ENCODE measurements at places on chromosomes 2 and 18.

DNA sequence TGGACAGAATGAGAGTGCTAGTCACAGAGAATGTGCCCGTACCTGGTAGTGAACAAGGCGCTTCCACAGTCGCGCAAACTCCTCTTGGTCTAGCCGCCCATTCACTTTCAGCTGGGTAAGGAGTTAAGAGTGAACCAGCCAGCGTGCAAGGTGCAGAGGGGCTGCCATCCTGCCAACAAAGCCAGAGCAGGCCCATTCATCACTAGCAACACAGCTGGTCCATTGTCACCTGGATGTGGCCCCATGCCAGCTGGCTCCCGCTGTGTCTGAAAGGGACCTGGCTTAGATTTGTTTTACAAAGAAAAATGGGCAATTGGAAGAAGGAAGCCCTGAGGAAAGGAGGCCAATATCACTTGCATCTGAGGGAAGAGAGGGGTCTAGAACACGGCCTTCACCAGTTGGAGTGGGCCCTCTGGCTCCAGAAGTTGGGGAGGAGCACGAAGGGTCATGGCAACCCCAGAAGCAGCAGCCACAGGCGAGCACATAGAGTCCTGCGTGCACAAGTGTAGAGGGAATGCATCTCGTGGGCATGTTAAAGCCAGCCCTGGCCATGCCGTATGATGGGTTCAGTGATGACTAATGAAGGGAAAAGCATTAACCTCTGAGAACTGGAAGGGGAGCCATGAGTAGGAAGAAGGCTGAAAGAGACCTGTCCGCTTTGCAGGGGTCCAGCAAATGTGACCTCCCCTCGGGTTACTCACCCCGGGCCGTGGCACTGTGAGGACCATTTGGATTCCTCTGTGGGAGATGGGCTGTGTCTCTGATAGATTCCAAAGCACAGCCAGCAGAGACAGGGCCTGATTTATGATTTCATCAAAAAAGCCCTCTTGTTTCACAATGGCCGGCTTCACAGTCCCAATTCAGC is 70.6 kb downstream of the CAPN13 start:
- DNase-seq = no peak

GRCh38 chr2:141301551-141301950 is 829.3 kb downstream of the LRP1B start:
- DNase-seq = no peak

DNA sequence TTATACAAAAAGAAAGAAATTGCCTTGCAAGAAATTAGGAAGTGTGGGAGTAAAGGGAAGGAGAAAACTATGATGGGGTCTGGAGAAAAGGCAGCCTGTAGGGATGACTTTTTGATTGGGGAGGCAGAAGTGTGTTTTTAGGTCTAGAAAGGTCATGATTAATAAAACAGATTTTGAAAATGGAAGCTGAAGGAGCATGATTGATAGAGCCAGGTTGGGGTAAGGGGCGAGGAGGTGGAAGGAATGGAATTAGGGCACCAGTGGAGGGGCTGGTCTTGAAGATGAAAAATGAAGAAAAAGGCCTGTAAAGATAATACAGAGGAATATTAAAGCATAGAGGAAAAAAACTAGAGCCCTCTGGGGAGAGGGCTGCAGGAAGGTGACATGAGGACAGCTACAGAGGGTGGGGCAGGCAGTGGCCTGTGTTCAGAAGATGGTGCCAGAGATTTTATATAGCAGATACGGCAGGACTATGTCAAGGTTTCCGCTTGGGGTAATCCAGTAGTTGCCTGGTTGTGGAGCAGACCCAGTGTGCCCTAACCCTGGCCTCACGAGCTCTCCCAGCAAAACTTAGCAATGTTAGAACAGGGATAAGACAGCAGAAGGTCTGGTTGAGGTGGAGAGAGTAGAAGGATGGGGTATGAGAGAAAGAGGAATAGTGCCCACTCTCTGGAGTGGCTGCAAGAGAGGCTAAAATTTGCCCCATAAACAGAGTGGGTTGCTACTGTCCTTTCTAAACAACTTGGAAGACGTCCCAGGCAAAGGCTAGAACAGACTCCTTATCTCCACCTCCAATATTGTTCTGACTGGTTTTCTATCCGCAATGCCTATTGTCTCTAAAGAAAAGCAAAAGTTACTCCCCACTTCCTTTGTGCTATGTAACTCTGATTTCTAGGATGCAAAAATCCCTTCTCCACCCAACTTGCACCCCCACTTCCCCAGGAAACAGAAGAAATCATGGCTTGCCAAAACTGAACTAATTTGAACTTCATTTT is 287.3 kb downstream of the AGPS start:
- no peak for DNase-seq

GRCh38 chr18:48006415-48007175 is 76.1 kb upstream of the SMAD2 start:
- no peak for DNase-seq

GRCh38 chr2:74619651-74620297 is 28.4 kb downstream of the M1AP start:
- no peak for DNase-seq

GRCh38 chr2:191629976-191630712 is 47.8 kb upstream of the NABP1 start:
- DNase-seq = no peak

- no peak for DNase-seq
Measured at GRCh38 chr2:173229086-173229485, 125.6 kb upstream of the CDCA7 start.

DNA sequence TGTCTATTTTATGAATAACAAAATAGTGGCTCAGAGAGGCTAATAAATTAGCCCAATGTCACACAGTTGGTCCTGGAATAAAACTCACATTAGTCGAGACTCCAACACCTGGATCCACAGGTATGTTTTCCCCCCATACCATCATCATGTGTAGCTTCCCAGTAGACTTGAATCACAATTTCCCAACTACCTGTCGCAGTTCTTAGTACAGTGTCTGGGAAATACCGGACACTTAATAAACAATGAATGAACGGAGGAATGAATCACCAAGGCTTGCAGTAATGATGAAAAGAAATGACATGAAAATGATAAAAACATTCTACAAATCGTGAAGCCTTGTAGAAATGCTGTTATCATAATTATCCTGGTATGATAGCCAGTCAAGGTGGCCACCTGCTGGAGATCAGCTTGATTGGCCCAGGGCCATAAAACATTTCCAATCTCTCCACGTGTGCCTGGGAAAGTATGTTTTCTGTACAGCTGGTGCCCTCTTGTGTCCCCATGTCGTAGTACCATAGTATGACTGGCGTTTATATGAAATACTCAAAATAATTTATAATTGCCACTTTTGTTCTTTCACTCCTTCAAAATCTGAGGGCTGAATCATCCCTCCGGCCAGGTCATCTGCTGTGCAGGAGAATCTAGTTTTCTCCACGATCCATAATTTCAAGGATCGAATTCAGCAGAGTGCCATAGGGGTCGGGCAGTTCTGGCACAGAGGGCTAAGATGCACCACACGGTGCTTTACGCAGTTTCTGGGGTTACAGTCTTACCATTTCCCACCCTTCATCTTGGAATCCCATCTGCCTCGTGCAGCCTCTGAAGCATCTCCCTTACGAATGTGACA is 95.4 kb downstream of the LAMA1 start:
- no peak for DNase-seq

- no peak for DNase-seq
Measured at GRCh38 chr2:26609839-26610277, 31.3 kb downstream of the CIB4 start.

DNA sequence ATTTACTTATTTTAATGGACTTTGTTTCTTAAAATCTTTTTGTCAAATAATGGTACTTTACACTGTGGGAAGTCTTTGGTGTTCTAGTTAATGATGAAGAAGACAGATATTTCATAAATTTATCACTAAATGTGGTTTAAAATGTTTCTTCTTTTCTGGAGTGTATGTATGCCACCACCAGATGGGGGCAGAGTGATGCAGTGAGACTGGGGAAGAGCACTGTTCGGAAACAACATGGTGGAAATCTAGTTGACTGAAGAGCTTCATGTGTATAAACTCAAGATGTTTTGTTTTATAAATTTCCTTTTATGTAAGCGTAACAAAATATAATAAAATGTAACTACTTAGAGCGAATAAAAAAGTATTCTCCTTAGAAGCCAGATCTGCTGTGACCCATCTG is 195.1 kb downstream of the KCNE4 start:
- no peak for DNase-seq

- no peak for DNase-seq
Measured at GRCh38 chr2:204277226-204277625, 268.0 kb upstream of the PARD3B start.

DNA sequence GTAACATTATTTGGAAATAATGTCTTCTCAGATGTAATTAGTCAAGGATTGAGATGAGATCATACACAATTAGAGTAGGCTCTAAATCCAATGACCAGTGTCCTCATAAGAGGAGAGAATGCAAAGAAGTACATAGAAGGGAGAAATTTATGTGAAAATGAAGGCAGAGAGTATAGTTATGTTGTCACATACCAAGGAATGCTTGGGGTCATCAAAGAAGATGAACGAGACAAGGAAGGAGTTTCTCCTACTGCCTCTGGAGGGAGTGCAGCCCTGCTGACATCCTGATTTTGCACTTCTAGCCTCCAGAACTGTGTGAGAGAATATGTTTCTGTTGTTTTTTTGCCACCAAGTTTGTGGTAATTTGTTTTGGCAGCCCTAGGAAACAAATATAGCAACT is 100.1 kb downstream of the GALNT13 start:
- DNase-seq = no peak

GRCh38 chr18:63823516-63824219 is 48.5 kb downstream of the SERPINB7 start:
- peak; percentile 22 for DNase-seq

- no peak for DNase-seq
Measured at GRCh38 chr2:132815516-132815915, 145.5 kb upstream of the LYPD1 start.

DNA sequence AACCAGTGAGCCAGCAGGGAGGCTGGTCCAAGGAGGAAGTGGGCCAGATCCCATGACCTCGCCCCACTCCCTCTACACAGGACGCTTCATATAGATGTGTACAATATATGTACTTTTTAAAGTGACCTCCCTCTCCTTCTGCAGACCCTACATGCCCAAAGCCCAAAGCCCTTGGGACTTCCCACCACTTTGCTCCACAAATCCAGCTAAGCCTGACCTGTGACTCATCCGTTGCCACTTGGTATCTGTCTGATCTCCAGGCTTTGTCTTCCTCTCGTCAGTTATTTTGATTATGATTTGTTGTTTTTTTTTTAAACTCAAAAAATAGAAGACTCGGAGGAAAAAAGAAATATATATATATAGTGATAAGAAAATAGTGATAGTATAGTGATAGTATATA is 470.8 kb downstream of the KCNJ3 start:
- DNase-seq = no peak

DNA sequence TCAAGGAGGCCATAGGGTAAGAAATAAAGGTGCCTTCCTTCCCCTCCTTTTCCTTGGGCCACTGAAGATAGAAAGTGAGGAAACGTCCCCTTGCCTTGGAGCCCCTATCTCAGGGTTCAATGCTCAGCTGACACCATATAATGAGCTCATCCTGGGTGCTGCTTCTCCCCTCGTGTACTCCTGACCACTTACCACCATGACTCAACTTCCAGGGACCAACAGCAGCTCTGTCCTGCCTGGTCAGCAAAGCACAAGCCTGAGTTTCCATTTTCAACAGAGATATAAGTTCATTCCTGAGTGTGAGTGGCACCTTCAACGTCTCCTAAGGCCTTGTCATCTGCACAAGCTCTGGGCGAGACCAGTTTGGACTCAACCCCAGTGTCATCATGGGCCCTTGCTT is 151.2 kb downstream of the CAPN13 start:
- no peak for DNase-seq

DNA sequence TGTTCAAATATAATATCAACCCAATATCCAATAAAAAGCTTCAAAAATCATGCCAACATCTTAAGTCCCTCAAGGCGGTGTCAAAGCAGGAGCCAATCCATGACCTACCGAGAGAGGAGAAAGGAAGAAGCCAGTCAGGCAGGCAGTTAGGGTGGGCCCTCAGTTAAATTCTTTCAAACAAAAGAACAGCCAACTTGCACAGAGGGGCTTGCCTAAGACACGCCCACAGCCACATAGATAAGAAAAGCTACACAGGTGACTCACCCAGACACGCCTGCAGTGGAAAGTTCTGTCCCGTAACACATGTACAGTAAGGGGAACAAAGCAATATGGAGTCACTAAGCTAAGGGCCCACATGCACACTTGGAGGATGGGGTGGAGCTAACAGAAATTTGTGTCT is 61.3 kb downstream of the SP110 start:
- no peak for DNase-seq

DNA sequence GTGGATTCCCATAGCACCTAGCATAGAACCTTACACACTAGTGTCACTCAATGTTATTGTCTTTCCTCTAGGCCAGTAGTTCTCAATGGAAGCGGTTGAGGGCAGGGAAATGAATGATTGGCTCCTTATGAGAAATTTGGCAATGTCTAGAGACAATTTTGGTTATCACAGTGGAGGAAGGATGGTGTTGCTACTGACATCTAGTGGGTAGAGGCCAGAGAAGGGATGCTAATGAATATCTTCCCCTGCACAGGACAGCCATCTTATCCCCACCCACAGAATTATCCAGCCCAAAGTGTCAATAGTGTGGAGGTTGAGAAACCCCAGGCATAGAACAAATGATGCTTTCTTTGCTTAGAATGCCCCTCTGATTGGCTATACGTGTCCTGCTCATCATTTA is 15.8 kb downstream of the C18orf63 start:
- DNase-seq = no peak

DNA sequence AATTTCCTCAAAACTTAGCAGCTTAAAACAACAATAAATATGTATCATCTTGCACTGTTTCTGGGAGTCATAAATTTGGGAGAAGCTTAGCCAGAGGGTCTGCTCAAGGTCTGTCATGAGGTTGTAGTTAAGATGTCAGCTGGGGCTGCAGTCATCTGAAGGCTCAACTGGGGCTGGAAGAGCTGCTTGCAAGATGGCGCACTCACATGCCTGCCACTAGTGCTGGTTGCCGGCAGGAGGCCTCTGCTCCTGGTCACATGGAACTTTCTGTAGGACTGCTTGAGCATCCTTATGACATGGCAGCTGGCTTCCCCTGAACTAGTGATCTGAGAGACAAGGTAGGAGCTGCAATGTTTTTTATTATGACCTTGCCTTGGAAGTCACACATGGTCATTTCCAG is 215.5 kb upstream of the HAAO start:
- DNase-seq = no peak

Measured in stimulated activated CD4-positive, alpha-beta T cell treated with anti-CD3 and anti-CD28 coated beads, Interleukin-4, amount 100 ng/mL, for 48 hours (primary cell).